ENCODE measurements at places on chromosomes 7 and 10.

DNA sequence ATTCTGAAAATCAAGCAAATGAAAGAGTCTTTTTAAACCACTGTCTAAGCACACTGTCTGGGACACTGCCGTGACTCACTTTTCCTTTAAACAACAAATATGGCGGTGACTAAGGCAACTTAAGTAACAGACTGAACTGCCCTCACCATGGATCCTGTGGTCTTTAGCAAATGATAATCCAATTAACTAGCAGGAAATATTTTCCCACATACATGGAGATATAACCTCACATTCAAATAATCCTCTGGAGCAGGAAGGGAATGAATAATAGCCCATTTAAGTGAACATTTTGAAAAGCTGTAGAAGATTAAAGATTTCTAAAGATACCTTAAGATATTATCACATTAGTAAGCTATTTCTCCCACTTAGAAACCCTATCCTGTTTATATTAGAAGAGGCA lies 40.3 kb upstream of the LRRC17 start:
- DNase-seq, result no peak

DNA sequence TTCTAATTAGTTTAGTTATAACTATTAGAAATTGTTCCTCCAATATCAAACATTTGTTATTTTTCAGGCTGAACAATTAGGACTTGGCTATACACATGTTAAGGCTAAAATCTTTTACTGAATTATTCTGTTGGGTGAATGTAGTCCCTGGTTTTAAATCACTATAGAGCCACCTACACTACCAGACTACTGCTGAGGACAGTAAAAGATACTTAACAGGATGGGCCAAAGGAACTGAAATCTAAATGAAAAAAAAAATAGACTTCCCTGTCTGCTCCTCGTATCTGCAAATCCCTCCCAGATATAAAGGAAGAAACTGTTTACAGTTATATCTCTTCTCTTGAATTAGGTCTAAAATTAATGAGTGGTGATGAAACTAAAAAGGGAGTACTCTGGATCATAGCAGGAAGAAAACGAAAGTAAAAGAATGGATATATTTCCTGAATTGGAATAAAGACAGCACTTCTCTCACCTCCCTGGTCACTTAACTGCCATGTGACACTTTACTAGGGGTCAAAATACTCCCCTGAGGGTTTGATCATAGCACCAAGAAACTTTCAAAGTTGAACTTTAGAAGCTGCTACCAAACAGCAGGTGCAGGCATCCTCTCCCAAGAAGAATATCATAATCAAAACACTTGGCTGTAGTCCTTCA lies 12.7 kb downstream of the FBXW4 start:
- no peak for DNase-seq

- no peak for DNase-seq
These were observed 236.2 kb upstream of the PRSS58 start for GRCh38 chr7:142494021-142494420.

- DNase-seq, result no peak
These were observed 216.6 kb downstream of the ZMYND11 start for GRCh38 chr10:351770-352334.

DNA sequence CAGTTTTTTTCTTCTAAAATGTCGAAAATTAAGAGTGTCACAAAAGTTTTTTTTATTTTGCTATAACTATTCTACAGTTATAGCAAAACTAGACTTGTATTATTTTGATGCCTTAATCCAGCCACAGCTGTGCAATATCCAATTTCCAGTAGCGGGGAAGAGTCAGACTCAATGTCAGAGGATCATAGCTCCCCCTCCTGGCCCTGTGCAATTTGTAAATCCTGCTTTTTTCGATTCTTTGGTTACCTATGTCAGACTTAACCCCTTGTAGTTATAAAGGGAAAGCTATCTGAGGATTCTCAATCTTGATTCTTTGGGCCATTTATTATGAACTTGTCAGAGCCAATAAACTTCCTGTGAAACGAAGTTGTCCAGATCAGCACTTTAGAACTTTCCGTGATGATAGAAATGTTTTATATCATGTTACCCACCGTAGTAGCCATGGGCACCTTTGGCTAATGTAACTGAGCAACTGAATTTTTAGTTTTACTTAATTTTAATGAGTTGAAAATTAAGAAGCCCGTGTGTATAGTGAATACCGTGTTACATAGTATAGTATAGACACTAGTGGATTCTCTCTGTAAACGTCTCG lies 87.7 kb upstream of the PRKCQ start:
- DNase-seq, result peak; percentile 5

- no peak for DNase-seq
These were observed 3.9 kb upstream of the TFPI2 start for GRCh38 chr7:93894426-93894825.

DNA sequence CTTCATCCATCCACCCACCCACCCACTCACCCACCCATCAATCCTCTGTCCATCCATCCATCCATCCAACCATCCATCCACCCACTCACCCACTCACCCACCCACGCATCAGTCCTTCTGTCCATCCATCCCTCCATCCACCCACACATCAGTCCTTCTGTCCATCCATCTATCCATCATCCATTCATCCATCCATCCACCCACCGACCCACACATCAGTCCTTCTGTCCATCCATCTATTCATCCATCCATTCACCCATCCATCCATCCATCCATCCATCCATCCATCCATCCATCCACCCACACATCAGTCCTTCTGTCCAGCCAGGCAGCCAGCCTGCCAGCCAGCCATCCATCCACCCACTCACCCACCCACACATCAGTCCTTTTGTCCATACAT lies 15.8 kb upstream of the GRIFIN start:
- DNase-seq, result no peak

GRCh38 chr7:158657189-158657746 lies 47.3 kb downstream of the NCAPG2 start:
- no peak for DNase-seq

DNA sequence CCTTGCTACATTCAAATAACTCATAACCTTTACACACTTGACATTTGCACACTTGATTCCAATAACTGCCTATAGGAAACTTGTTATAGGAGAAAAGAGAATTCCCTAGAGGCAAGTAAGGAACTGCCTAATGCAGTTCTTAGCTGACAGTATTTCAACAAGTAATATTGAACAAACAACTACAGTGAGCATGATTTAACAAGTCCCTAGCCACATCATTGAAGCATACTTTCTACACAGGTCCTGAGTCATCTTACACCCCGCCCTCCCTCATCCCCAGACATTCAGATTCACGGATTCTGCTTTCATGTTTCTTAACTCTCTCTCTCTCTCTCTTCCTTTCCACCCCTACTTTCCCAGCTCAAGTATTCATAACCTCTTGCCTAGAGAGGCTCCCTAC lies 153.5 kb downstream of the LSM5 start:
- no peak for DNase-seq

GRCh38 chr7:2553108-2553507 lies 2.2 kb downstream of the BRAT1 start:
- no peak for DNase-seq

GRCh38 chr7:153641199-153641598 lies 411.0 kb upstream of the DPP6 start:
- no peak for DNase-seq

DNA sequence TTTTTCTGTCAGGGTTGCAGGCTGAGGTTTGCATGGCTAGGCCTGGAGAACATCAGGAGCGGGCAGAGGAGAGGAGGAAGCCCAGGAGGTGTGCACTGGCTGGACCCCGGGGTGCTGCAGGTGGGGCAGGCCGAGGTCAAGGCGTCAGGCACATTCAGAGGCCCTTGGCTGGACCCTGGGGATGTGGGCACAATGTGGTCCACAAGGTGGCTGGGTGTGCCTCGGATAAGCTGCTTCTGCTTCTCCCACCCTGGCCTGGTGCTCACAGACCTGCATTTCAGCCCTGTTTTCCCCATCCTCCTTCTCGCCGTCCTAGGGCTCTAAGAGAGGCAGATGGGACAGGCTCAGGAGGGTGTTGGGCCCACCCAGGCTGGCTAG lies 108.2 kb downstream of the ADCY1 start:
- DNase-seq, result no peak

DNA sequence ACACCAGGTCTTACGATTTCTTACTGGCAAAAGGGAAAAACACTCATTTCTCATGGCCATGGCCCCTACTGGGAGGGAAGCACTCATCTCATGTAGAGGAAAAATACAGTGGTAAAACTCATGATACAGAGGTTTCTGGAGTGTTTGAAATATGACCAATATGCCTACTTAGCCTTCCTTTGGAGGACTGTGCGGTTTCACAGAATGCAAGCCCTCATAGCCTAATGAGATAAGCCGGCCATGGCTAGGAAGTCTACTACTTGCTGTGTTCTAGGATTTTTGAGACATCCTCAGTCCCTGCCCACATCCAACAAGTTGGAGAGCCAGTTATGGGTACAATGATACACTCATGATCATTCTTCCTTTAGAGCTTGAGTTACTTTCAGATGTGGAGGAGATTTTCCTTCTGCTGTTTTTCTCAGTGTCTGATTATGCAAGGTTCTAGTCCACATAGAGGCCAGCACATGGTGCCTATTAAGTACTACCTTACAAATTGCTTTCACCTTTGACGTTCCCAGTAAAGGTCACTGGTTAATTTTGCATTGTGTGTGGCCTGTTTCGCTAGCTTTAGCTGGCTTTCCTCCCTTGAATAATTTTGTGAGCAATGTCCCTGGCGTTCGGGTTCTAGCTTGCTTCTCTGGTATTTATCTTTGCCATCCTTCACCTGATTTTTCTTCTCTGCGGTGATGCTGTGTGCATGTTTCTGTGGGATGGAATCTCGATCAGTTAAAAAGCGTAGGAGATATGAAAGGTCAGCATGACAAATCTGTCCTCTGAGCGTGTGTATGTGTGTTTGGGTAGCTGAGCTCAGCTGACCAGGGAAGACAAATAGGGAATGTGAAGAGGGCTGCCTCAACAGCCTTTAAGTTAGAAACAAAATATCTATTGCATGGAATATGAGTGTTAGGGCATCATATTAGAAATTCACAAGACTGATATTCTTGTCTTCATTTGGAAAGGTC lies 295.4 kb downstream of the LRMDA start:
- DNase-seq, result no peak

DNA sequence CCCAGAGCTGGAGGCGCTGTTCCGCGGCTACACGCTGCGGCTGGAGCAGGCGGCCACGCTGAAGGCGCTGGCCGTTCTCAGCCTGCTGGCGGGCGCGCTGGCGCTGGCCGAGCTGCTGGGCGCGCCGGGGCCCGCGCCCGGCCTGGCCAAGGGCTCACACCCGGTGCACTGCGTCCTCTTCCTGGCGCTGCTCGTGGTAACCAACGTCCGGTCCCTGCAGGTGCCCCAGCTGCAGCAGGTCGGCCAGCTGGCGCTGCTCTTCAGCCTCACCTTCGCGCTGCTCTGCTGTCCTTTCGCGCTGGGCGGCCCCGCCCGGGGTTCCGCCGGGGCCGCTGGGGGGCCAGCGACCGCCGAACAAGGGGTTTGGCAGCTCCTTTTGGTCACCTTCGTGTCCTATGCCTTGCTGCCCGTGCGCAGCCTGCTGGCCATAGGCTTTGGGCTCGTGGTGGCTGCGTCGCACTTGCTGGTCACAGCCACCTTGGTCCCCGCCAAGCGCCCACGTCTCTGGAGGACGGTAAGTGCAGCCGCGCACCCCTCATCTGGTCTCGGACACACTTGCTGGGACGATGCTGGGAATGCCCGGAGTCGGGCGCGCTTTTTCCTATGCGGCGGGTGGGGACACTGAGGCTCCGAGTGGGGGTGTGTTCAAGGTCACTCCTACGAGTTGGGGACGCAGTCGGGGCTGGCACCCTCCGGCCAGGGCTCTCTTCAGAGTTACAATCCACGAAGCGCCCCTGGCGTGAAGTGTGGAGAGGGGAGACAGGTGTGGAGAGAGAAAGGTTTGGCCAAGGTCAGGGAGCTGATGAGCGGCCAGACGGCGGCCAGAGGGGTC lies 717 bp downstream of the ADCY1 start:
- DNase-seq, result peak; percentile 61

GRCh38 chr10:12902135-12902572 lies 99.4 kb downstream of the CCDC3 start:
- peak; percentile 74 for DNase-seq

- DNase-seq, result no peak
These were observed 12.9 kb downstream of the PON2 start for GRCh38 chr7:95421847-95422444.

GRCh38 chr7:19587291-19587690 lies 121.5 kb downstream of the POLR1F start:
- no peak for DNase-seq

DNA sequence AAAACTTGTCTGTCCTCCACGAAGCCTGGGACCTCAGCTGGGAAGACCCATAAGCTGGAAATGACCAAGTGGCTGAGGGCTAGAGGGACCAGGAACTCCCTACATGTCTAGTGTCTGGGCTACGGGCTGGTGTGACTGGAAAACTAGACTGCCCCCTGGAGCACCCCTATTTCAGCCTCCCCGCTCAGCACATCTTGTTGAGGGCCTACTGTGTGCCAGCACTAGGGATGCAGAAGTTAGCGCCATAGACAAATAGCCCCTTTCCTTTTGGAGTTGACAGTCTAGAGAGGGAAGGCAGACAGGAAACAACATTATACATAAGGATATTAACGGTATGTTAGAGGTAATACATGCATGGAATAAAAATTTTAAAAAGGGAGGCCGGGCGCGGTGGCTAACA lies 74.5 kb downstream of the TEX36 start:
- no peak for DNase-seq

DNA sequence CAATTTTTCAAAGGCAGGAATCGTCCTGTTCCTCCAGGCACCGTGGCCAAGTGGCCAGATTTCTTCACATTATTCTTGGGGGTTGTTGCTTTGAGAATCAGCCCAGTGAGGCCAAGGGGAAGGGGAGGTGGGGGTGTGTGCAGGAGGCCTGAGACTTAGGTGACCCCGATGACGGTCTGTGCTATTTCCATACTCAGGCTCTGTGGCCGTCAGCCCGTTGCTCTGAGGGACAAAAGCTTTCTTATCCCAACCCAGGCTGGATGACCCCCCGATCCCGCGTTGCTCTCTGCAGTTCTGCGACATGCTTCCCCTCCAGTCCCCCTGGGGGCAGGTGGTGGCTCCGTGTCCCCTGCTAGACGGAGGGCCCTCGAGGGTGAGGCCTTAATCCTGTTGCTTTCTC lies 14.2 kb downstream of the DOCK1 start:
- DNase-seq, result no peak

DNA sequence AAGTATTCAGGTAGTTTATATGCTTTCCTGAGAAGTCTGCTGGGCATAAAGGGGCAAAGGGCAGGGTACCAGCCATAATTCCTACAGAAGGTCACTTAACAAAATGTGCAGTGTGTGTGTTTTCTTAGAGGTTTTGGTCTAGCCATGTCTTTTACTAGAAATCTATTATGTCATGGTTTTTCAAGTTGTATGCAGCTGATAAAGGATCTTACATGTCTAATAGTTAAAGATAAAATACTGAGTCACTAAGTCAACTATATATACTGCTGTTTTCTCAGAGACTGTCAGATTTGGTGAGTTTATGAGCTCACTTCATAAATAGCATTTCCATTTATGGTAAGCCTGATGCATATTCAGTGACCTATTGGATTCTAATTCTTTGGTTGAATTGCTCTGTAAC lies 7.7 kb downstream of the CASP2 start:
- no peak for DNase-seq

All from G401 (cell line).